ENCODE measurements at places on chromosomes 13 and 19.
A peak's percentile ranks its signal among the peaks of the same experiment; 100 is the strongest.

- DNase-seq: no peak
Observed at GRCh38 chr19:15294561-15294990, 37.8 kb downstream of the BRD4 start.

GRCh38 chr13:110136660-110137585, 170.0 kb downstream of the COL4A1 start:
- peak; percentile 37 for DNase-seq

- DNase-seq: no peak
Observed at GRCh38 chr19:40374084-40374483, 15.9 kb downstream of the HIPK4 start.

DNA sequence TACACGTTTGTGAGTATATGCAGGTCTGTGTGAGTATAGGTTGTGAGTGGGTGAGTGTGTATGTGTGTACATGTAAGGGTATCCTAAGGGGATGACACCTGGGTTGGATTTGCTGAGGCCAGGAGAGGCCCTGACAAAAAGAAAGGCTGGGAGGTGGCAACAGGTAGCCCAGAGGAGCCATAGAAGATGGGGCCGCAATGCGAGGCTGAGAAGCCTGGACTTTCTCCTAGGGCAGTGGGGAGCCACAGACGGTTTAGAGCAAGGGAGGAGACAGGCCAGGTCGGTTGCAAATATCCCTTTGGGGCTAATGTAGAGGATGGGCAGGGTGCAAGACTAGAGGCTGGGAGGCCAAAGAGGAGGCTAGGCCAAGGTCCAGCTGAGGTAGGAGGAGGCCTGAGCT, 54.3 kb downstream of the CELF5 start:
- DNase-seq: no peak

DNA sequence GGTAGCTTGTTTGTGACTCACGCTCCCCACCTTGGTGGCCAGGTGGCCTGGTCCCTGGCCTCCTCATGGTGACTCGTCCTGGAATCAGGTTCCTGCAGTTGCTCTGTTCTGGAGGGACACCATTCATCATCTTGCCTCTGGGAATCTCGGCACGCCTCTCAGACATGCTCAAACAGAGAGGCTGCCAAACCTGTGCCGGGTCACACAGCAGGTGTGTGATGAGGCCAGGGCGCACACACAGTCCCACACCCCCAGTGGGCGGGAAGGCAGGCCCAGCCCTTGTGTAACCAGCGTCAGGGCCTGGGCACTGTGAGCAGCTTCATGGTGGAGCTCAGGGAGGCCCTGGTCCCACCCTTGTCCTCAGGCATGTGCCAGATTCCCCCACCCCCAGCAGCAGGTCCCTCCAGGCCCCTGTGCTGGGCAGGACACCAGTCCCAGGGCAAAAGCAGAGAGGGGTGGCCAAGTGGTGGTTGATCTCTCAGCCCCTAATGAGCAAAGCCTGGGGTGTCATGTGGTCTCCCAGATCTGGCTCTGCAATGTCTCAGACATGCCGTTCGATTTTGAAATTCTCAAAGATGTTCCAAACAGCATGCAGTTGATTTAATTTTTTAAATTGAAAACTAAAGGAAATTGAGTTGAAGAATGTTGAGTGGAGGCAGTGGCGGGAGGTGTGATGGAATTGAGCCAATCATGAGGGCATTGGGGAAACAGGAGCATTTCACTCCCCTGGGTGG, 12.1 kb downstream of the CEBPA start:
- DNase-seq: no peak

GRCh38 chr19:55676383-55676782, 1.4 kb downstream of the EPN1 start:
- DNase-seq: no peak

GRCh38 chr19:50889638-50890037, 16.4 kb downstream of the KLK2 start:
- peak; percentile 26 for DNase-seq

GRCh38 chr19:32863841-32864240, 5.7 kb downstream of the SLC7A9 start:
- no peak for DNase-seq

DNA sequence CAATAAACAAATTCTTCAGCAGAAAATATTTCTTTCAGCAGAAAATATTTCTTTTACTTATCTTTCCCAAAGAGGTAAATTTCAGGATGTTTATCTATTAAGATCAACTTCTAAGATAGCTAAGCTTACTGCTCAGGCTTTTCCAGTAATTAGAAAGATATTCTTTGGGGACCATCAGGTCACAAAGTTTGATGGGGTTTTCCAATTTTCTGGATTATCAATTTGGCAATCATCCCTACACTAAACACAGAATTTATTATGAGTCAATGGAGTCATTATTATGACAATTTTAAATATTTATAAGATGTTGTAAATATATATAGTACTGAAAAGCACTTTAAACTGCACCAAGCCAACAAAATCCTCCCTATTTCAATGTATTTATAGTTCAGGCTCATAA, 137.6 kb downstream of the AKAP11 start:
- no peak for DNase-seq

GRCh38 chr13:64675255-64675892, 2554.8 kb downstream of the PCDH9 start:
- no peak for DNase-seq

GRCh38 chr19:40200341-40201099, 9.3 kb downstream of the MAP3K10 start:
- DNase-seq: no peak

DNA sequence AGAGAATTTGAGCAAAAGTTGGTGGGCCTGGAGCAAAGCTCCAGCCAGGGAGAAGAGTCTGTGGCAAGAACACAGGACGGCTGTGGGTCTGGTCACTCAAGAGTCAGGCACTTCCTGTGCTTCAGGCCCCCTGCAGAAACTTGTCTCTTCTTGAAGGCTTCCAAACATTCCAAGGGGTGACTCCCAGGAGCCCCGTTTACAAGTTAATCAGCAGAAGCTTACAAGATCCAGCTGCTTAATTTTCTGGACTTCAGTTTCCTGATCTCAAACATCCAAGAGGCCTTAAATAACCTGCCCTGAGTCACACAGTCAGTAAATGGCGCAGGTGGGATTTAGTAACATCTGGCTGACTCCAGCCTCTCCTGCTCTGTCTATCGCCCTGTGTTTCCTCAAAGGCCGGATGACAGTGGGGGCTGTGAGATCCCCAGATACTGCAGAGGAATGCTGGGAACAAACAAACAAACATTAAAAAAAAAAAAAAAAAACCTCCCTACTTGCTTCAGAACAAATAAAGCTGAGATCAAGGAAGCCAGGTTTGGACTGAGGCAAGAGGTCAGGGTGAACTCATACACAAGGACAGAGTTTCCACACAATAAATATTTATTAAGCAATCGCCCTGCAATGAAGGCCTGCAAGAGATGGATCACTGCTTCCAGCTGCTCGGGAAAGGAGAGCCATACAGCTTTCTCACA, 175.4 kb upstream of the RFC3 start:
- DNase-seq: no peak

DNA sequence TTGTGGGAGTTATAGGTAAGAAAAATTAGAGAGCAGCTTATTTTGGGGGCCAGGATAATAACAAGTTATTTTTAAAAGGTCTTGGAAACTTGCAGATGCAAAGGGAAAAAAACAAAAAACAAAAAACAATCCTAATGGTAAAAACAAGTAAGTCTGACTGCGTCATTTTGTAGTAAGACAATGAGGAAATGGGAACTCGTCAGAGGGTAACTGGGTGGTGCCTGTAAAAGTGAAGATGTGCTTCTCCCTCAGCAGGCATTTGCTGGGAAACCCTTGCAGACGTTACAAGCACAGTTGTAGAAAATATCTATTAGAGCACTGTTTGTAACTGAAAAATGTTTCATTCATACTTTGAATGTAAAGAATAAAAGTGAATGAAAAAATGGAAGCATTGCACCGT, 2.2 kb upstream of the TNFSF13B start:
- no peak for DNase-seq

- DNase-seq: no peak
Observed at GRCh38 chr19:45113628-45114027, 20.6 kb downstream of the PPP1R37 start.

GRCh38 chr13:20125129-20125782, 35.6 kb downstream of the GJA3 start:
- no peak for DNase-seq

DNA sequence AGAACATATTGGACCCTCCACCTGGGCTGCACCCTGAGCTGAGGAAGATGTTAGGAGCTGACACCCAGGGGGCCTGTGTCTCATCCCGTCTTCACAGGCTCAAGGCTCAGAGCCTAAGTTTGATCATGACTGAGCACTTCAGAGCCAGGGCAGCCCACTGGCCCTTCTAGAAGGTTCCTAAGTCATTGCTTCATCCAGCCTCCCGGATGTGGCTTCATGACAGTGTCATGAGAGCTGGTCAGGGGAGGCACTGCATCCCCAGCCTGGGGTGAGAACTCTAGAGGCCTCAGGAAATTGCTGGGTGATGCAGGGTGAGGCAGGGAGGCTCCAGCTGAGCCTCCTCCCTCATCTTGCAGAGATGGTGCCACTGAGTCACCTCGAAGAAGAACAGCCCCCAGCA, 24.9 kb upstream of the PIK3R2 start:
- peak; percentile 84 for DNase-seq

DNA sequence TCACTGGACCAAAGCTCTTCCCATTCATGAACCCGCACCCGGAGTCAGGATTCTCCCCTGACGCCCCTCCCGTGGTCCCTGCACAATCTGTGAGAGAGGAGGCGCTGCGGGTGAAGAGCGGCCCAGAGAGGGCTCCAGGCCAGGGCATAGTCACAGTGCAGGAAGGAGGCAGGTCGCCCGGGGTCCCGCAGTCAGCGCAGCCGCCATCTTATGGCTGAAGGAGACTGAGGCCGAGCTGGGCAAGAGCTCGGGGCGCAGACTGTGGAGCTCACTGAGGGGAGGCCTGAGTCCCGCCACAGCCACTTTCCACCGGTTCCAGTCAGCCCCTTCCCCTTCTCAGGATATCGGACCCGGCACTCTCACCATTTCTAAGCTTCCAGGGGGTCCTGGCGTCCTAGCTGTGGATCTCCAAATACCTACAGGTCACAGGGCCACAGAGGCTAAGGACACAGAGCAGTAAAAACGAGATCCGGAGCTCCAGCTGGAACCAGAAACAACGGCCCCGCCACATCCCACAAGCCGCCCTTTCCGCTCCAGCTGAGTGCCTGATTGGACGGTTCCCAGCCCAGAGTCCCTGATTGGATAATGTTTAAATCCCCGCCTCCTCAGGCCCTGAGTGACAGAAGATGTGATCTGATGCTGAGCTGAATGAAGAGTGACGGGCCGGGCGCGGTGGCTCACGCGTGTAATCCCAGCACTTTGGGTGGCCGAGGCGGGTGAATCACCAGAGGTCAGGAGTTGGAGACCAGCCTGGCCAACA, at the start of gene ZNF99:
Gene ZNF99, minus strand, starts transcription at position 501 of the 760 bp plus-strand sequence. Its CDS starts 135 bp downstream, at position 366.
- DNase-seq: no peak

- DNase-seq: no peak
Observed at GRCh38 chr13:50994651-50995050, 85.1 kb downstream of the RNASEH2B start.

- DNase-seq: no peak
Observed at GRCh38 chr19:2523630-2524311, 47.8 kb downstream of the GADD45B start.

GRCh38 chr19:55392820-55393761, 7.4 kb downstream of the RPL28 start:
- no peak for DNase-seq

- DNase-seq: peak; percentile 44
Observed at GRCh38 chr19:8108560-8109445, 40.6 kb downstream of the FBN3 start.

All from natural killer cell treated with Interleukin-12 subunit alpha and Interleukin-12 subunit beta and Interleukin-15 and Interleukin-18, amount 100 ng/mL, for 72 hours (primary cell).